ENCODE measurements at places on chromosomes 1 and 21. TPM values are rescaled to one million over a fixed set of nuclear protein-coding genes. Genes with fewer than 3 reads are reported as not detected.

Gene MRPS6
- 51.9 TPM for total RNA-seq

Gene NPPB
- total RNA-seq, result 0.13 TPM

Gene ERICH3
- not detected for total RNA-seq

Gene OXCT2
- total RNA-seq, result 0.50 TPM

Gene GBP5
- not detected for total RNA-seq

Gene NCAM2
- total RNA-seq, result not detected

Gene GJB3
- 8.1 TPM for total RNA-seq

Gene LRRC53
- not detected for total RNA-seq

Gene TNFSF4
- 0.04 TPM for total RNA-seq

Gene GIPC2
- not detected for total RNA-seq

Gene TCEA3
- not detected for total RNA-seq

Gene MARK1
- total RNA-seq, result 0.06 TPM

Gene GPR3
- total RNA-seq, result 1.9 TPM

Gene RCC1
- 79.6 TPM for total RNA-seq

Gene SELENBP1
- total RNA-seq, result 6.2 TPM

Gene RFX5
- 27.6 TPM for total RNA-seq

Gene CLCA4
- total RNA-seq, result not detected

Gene WNT3A
- 0.05 TPM for total RNA-seq

Gene FALEC
- not detected for total RNA-seq

Gene FCRL6
- not detected for total RNA-seq

Gene HSPB7
- total RNA-seq, result not detected

Gene ERG
- 0.06 TPM for total RNA-seq

Gene ESPN
- total RNA-seq, result not detected

Gene DEPDC1
- total RNA-seq, result 13.1 TPM

Gene CFAP74
- total RNA-seq, result not detected

Gene AMPD1
- total RNA-seq, result not detected

Gene C4BPB
- 1.1 TPM for total RNA-seq

Gene LRRC71
- total RNA-seq, result 0.38 TPM

Gene GJA8
- total RNA-seq, result not detected

Gene GPR37L1
- 0.15 TPM for total RNA-seq

Gene SYPL2
- 0.10 TPM for total RNA-seq

Gene TCP10L
- 0.40 TPM for total RNA-seq

Gene MX2
- total RNA-seq, result 0.08 TPM

Gene TMEM52
- 0.65 TPM for total RNA-seq

Gene LINGO4
- total RNA-seq, result not detected

Gene PTPN7
- total RNA-seq, result not detected

Gene NMNAT2
- total RNA-seq, result 0.60 TPM

Gene LCE2A
- total RNA-seq, result not detected

Gene SPATA1
- 0.72 TPM for total RNA-seq

Gene HES5
- not detected for total RNA-seq

Gene FCAMR
- 0.08 TPM for total RNA-seq

Gene PROX1
- total RNA-seq, result 0.07 TPM

Gene HENMT1
- total RNA-seq, result 4.5 TPM
